ENCODE measurements at places on chromosomes 12 and 14.

GRCh38 chr14:68779761-68780323 lies 13.0 kb downstream of the ZFP36L1 start:
- no peak for DNase-seq

DNA sequence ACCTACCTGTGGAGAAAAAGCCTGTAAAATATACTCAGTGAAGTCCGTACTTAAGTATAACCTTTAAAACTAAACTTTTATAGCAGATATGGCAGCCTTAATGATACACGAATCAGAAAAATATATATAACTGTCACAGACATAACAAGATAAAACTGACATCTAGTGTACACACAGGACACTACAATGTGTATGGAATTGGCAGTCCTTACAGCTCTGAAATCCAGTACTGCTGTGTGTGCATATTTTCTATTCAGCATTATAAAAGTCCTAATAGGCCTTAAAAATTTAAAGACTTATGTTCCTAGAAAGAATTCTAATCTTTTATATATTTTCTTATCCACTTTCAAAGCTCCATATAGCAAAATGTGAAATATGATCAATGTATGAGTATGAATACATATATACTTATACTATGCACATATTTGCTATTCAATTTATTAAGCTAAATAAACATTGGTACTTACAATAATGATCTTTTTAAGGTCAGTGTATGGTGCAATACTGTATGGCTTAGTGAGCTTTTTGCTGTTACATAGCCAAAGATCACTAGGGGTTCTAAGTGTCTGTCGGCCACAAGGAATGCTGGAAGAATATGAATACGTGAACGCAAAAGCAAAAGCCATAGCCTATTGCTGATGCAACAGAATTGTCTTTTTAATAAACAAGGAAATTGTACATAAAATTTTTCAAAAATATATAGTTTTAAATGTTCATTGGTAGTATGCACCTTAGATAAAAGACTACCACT lies 69.2 kb downstream of the C2CD5 start:
- DNase-seq = no peak

DNA sequence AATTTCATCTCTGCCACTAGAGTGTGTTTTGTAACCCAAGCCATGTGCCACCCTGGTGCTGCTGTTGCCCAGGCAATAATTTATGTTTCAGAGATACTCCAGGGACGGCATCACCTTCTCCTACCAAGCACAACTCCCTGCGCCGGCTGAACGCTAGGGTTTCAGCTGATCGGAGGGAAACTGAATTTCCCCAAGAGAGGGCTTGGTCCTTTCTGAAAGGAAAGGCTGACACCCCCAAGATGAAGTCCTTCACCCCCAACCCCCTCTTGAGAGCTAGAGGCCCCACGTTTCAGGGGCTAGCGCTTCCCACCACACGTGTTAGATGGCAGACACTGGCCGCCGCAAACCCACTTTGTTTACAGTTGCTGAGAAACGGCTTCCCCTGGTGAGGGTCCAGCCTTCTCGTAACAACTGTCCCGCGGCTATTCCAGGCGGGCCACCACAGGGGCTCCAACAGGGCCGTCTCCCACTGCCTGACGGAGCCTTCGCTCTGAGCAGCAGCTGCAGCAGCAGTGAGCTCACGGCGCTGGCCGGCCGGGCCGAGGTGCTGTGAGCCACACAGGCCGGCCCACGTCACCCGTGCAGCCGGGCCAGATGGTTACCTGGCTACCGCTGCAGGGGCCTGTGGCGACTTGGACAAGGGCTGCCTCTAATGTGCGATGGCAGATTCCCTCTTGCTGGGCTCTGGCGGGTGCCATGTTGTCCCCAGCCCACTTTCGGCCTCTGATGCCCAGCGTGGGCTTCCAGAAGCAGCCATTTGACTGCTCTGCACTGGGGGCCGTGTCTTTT lies 66.4 kb downstream of the TESC start:
- DNase-seq = no peak

DNA sequence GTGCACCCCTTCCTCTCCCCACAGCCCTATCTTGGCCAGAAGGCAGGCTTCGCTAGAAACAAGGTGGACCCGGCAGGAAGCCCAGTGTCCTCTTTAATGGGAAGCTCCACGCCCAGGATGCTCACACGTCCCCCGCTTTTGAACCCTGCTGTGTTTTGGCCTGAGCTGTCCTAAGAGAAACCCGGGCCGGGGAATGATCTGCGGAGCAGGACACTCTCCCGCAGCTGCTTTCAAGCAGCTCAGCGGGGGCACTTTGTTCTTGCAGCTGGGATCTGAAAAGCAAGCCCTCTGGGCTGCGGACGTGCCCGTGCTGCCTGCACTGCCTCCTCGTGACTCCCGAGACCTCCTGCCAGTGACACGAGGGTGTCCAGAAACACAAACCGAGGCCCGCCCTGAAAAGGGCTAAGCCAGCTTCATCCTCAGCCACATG lies 30.0 kb downstream of the SCARB1 start:
- DNase-seq = no peak

DNA sequence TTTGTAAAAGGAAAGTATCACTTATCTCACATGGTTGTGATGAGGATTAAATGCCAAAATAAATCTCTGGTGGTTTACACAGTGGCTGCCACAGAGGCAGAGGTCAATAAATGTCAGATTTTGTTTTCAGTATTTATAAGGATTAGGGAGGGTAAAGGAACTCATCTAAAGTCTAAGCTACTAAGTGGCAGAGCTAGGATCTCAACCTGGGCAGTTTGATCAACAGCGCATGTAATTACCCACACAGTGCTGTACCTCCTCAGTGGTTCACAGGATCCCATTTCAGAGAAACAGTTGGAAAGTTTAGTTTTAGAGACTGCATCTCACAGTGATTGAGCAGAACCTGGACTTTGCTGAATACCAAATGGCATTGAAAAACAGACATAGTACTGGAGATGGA lies 44.9 kb upstream of the RIC8B start:
- DNase-seq = no peak

- no peak for DNase-seq
Observed at GRCh38 chr12:53677800-53678148, 1.9 kb upstream of the ATP5MC2 start.

GRCh38 chr12:55997535-55997859 lies 421 bp downstream of the SUOX start:
- no peak for DNase-seq

GRCh38 chr12:66017736-66018135 lies 112.8 kb downstream of the LLPH start:
- no peak for DNase-seq

- no peak for DNase-seq
Observed at GRCh38 chr12:53292426-53292825, 2.9 kb upstream of the PFDN5 start.

GRCh38 chr12:6700646-6701051 lies at the start of gene PIANP:
Gene PIANP, minus strand, starts transcription at chr12:6700815. Its CDS starts 2,754 bp downstream, at chr12:6698061.
- peak; percentile 29 for DNase-seq

DNA sequence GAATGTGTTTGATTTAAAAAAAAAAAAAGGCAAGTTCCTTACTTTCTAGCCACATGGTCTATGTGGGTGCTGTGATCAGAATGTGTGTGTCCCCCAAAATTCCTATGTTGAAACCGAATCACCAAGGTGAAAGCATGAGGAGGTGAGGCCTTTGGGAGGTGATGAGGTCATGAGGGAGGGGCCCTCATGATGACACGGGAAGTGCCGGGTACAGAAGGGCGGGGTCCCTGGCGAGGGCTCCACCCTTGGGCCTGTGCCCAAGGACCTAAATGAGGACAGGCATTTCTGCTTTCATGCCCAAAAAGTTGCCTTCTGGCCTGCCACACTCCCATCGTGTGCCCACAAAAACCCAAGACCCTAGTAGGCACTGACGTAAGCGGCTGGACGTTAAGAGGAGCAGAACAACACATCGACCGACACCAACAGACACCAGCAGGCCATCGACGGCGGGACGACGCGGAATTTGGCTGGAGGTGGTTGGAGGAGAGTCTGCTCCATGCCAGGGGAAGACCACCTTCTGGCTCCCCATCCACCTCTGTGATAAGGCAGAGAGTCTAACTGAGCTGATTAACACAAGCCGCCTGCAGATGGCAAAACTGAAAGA lies 211.8 kb downstream of the FOXN3 start:
- DNase-seq = no peak

GRCh38 chr12:102021540-102022246 lies 40.1 kb downstream of the WASHC3 start:
- DNase-seq = no peak

DNA sequence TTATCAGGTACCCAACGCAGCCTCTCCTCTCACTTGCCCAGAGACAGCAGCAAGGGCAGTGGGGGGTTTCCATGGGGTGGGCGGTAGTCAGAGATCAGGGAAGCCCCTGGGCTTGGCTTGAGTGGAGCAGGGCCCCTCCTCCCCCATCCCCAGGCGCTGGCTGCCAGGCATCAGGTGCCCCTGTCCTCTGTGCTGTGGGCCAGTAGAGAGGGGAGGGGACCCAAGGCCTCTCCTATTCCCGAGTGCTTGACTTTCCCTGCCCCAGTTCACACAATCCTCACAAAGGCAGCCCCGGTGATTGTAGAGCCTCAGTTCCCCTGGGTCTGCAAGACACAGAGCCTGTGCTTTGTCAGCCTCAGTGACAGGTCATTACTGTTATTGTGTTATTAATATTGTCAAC lies 57.7 kb downstream of the MVK start:
- no peak for DNase-seq

- no peak for DNase-seq
Observed at GRCh38 chr12:1591034-1591433, 3.3 kb downstream of the FBXL14 start.

GRCh38 chr12:51023625-51024382 lies 2.4 kb downstream of the SLC11A2 start:
- DNase-seq = no peak

- no peak for DNase-seq
Observed at GRCh38 chr12:12357719-12358461, 1.0 kb downstream of the BORCS5 start.

GRCh38 chr12:49416892-49417291 lies 49.6 kb downstream of the SPATS2 start:
- DNase-seq = no peak

GRCh38 chr12:13628067-13628466 lies 353.3 kb downstream of the GRIN2B start:
- no peak for DNase-seq

- DNase-seq = no peak
Observed at GRCh38 chr12:90246688-90247087, 538.0 kb upstream of the ATP2B1 start.

DNA sequence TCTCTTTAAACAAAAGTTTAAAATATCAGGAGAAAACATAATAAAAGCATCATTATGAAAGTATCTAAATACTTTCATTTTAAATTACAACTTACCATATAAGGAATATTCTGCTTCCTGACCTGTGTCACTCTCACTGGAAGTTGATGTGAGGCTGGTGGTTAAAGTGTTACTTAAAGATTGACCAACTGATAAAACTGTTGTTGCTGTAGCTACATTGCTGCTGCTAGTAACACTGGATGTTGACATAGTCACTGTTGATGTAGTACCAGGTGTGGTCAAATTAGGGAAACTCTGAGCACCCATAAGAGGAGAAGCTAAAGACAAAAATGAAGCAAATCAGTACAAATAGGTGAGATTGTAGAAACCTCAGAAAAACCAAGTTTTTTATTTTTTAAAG lies 79.9 kb downstream of the HECTD1 start:
- DNase-seq = no peak

GRCh38 chr14:36605506-36605857 lies 23.1 kb upstream of the NKX2-8 start:
- DNase-seq = no peak

- DNase-seq = no peak
Observed at GRCh38 chr12:116244474-116245090, 32.9 kb downstream of the MED13L start.

- DNase-seq = no peak
Observed at GRCh38 chr12:47102845-47103651, 23.3 kb upstream of the AMIGO2 start.

- DNase-seq = no peak
Observed at GRCh38 chr12:120936197-120936596, 32.0 kb upstream of the SPPL3 start.

DNA sequence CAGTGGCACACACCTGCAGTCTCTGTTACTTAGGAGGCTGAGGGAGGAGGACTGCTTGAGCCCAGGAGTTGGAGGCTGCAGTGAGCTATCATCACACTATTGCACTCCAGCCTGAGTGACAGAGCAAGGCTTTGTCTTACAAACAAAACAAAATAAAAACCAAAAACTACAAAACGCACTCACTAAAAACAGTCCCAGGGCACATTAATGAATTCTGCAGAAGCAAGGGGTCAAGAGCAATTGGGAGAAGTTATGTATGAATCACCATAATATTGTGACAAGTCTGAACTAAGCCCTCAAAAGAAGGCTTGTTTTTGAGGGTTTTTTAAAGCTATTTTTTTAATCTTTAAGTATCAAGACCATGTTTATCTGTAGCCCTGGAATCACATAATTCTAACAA lies 201.1 kb downstream of the MED13L start:
- no peak for DNase-seq

GRCh38 chr12:119432949-119433348 lies 98.4 kb downstream of the CCDC60 start:
- no peak for DNase-seq

DNA sequence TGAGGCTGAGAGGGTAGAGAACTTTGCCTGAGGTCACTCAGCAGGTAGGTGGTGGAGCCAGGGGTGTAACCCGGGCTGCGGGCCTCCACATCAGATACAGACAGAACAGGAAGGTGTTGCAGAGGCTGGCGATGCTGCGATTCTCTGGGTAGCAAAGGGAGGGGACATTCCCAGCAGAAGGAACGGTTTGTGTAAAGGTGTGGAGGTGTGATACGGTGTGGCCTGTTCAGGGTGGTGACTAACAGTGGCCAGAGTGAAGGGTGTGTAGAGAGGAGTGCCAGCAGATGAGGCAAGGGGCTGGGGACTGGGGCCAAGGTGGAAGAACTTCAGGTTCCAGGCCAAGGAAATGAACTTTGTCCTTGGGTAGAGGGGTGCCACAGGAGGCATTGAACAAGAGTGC lies 18.2 kb upstream of the FAIM2 start:
- no peak for DNase-seq

- no peak for DNase-seq
Observed at GRCh38 chr12:20492251-20492760, 124.0 kb downstream of the PDE3A start.

GRCh38 chr14:49686425-49686824 lies 1.6 kb downstream of the POLE2 start:
- DNase-seq = no peak

DNA sequence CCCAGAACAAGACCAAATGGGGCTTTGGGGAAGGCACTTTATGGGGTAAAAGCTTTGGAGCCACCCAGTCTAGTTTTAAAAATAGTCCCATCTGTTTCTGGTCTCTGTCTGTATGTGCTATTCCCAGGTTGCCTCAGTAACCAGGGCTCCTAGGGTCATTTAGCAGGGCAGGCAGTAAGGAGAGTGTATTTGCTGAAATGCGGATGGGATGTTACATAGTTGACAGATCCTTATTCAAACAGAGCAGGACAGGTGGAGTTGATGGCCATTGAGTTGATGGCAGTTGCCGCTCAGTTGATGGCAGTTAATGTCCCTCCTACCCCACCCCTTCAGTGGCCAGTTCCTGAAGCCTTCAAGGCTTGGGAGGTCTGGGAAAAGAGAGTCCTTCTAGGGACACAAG lies 4.6 kb downstream of the ZC3H10 start:
- no peak for DNase-seq

DNA sequence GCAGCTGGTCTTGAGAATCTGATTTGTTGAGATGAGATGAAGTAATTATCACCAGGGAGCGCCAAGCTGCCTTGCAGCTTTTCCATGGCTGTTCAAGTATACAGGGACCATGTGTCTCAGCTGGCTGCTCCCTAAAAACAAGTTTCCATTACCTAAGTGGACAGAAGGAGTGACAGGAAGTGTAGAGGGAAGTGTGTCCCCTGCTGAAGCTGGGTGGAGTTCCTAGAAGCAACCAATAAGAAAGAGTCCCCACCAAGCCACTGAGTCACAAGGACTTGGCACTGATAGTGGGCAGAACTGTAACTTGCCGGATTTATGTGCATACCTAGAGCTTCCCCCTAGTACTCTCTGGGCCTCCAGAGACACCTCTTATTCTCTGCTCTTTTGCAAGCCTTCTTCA lies 1.5 kb upstream of the GPX2 start:
- DNase-seq = no peak
